Naive thymus-derived CD8-positive, alpha-beta T cell (primary cell): ENCODE measurements at places on chromosomes 13 and 19.
A peak's percentile ranks its signal among the peaks of the same experiment; 100 is the strongest.

GRCh38 chr13:76965759-76966421 lies 17.6 kb downstream of the ACOD1 start:
- no peak for DNase-seq

DNA sequence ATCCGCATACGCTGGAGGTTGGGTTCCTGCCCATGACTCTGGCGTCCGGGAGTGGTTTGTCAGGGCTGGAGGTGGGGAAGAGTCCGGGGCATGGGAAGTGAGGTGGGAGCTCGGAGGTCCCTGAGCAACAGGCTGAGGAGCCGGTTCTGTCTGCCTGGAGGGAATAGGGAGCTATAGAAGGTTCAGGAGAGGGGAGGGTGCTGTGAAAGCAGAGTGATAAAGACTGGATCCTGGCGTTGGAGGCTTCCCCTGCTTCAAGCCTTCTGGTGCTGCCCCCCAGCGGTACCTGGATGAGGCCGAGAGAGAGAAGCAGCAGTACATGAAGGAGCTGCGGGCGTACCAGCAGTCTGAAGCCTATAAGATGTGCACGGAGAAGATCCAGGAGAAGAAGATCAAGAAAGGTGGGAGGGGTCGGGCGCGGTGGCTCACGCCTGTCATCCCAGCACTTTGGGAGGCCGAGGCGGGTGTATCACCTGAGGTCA lies 2.6 kb downstream of the HMG20B start:
- no peak for DNase-seq

DNA sequence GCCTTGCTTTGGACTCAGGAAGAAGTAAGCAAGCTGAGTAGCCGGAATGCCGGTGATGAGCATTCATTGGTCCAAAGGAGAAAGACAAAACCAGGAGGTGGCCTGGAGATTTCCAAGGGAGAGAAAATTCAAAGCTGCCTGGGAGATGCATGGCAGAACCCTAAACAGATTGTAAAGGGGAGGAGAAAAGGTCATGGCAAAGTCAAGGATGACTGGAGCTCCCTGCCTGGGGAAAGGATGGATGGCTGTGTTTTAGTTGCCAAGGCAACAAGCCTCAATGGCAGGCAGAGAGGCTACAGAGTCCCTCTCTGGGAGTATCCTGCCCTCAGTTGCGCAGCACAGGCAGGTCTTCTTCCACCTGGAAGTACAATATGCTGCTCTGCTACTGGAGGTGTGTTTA lies 134.0 kb downstream of the ENOX1 start:
- DNase-seq, result no peak

- no peak for DNase-seq
Observed at GRCh38 chr19:16895467-16896145, 6.8 kb downstream of the F2RL3 start.

DNA sequence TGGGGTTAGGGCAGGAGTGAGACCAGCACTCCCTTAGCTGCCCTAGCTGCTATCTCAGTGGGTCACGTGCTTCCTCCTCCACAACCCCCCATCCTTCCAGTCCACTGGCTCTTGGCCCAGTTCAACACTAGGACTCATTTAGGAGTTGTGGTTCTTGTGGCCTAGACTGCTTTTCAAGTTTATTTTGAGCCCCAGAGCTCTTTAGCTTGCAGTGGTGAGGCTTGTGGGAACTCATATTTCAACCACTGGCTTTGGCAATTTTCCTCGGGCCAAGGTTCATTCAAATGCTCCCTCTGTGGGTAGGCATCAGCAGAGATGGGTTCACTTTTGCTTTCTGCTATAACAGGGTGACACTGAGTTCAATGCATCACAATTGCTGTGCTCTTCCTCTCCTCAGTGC lies 436.2 kb upstream of the SLITRK5 start:
- DNase-seq, result no peak

GRCh38 chr19:55044286-55044685 lies 6.2 kb upstream of the GP6 start:
- DNase-seq, result no peak

GRCh38 chr13:28964052-28964451 lies 143.9 kb downstream of the MTUS2 start:
- no peak for DNase-seq

DNA sequence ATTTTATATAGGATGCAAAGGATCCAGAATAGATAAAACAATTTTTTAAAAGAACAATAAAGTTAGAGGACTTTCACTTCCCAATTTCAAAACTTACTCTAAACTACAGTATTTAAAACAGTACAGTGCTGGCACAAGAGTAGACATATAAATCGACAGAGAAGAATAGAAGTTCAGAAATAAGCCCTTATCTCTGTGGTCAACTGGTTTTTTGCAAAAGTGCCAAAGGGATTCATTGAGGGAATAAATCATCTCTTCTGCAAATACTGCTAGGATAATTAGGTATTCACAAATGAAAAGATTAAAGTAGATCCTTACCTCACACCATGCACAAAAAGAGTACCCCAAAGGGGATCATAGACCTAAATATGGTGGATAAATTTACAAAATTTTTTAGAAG lies 431.0 kb upstream of the HTR2A start:
- no peak for DNase-seq

DNA sequence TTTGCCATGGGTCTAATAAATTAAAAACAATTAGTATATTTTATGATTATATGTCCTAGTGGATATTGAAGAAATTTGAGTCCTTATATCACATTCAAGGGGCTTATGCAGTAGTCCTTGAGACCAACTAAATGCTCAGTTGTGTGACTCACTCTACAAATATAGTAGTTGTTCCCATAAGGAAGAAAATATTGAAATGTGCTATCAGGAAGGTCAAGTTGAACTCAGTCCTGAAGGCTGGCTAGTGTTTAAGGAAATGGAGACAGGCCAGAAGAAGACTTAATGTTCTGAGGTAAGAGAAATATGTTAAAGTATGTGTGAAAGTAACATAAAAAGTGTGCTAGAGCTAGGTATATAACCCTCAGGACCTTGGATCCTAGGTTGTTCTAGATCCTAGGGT lies 766.1 kb upstream of the GPC6 start:
- no peak for DNase-seq

GRCh38 chr13:111328574-111329410 lies 8.3 kb downstream of the TEX29 start:
- no peak for DNase-seq

DNA sequence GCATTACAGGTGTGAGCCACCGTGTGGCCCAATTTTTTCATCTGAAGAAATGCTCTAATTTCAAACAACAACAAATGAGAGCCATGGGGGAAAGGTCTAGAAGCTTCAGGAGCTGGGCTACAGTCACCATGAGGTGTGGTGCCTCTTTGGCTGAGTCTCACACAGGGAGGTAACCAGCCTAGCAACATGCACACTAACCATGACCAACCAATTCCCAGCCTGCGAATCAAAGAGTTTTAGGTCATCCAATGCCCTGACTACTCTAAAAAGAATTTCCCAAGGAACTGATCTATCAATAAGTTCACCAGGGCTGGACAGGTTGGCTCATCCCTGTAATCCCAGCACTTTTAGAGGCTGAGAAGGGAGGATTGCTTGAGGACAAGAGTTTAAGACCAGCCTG lies 29.9 kb downstream of the PBX4 start:
- DNase-seq, result no peak

DNA sequence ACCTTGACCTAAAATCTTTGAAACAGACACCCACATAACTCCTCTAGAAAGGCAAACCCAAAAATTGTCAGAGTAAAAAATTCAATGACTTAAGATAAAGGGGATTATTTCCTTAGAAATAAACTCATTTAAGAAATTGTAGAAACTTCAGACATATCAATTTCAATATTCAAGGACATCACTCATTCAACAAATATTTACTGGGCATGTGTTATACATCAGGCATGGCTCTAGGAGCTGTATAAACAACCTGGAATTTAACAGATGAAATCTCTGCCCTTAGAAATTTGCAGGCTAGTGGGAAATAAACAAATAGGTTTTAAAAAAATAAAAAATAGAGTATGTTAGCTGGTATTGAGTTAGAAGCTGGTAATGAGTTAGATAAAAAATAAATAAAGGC lies 84.0 kb upstream of the LSM14A start:
- no peak for DNase-seq

DNA sequence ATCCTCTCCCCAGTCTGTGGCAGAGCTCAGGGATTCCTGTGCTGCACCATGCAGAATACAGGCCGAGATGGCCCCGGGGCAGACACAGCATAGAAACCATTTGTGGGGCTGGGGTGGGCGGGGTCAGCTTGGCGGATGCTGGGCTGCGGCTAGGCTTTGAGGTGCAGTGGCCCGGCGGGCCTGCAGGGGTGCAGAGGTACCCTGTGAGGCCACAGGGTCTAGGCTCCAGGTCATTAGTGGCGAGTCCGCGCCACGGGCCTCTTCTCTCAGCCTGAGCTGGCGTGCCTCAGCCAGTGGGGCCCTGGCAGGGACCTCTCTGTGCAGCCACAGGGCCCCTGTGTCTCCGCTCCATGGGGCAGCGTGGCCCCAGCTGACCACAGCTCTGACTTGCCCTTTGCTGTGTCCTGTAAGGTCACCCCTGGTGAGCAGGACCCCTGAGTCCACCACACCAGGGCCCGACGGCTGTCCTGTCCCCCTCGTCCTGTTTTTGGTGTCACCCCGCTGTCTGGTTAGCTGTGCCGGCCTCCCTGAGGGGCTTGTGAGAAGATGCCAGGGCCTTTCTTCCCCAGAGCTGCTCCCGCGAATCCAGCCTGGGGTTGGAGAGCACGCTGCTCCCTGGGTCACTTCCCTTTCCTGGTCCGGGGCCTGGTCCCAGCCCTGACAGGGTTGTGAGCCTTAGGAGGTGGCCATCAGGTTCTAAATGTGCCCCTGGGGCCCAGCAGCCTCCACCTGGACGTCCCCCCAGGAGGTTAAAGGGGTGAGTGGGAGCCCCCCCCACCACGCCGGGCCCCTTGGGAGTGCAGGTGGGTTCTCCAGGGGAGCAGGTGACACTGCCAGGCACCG lies 12.1 kb downstream of the KDM4B start:
- DNase-seq, result no peak

- DNase-seq, result peak; percentile 79
Observed at GRCh38 chr19:46493236-46494145, 2.2 kb downstream of the PNMA8B start.

- no peak for DNase-seq
Observed at GRCh38 chr13:97493456-97493855, 59.5 kb downstream of the RAP2A start.

DNA sequence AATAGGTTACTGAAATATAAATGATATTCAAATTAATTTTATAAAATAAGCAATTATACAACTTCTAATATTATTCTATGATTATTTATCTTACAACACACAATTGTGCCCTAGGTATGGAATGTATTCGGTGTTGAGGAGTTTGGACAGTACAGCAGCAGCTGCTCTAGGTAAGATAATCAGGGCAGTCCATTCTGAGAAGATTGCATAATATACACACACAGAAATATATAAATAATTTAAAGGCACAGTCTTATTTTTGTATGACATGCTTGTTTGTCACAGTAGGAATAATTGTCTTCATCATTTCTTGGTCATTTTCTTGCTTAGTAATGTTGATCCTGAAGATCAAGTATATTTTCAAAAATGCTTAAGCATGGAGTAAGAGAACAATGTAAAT lies 849.4 kb upstream of the MIR17HG start:
- DNase-seq, result no peak

DNA sequence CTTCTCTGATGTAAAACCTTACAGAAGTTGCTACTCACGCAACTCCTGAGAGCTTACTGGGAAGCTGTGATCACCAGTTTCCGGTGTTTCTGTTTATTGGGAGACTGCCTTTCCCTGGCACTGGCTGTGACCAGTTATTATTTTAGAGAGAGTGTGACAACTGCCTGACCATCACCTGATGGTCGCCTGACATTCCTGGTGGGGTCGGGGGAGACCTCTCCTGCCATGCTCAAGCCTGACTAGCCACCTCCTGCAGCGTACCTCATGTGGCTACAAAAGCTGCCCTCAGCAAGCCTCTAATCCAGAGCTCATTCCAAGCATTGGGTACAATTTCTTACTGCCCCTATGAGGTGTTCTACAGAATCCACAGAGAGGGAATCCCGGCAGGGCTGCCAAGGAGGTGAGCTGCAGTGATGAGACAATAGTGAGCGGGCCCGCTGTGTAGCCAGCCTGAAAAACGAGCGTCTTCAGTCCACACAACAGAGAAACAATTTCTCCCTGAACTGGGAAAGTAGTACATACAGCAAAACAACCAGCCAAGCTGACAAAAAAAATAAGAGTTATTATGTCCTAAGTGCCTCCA lies 28.7 kb downstream of the GJA3 start:
- DNase-seq, result no peak

DNA sequence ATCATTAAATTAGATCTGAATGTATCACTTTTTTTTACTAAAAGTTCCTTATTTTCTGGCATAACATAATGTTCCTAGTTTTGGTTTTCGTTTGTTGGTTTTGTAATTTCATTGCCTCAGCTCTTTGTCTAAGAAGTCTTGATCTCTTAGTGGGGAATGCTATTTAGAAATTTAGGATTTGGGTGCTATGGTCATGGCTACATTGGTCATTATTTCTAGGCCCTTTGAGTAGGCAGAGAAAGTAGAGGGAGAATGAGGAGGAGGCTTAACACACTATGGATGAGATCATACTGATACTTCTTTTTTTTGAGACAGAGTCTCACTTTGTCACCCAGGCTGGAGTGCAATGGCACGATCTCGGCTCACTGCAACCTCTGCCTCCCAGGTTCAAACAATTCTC lies 41.8 kb downstream of the PIBF1 start:
- no peak for DNase-seq

- DNase-seq, result no peak
Observed at GRCh38 chr13:112583592-112584277, 4.2 kb downstream of the TUBGCP3 start.

GRCh38 chr13:103731959-103732358 lies 665.7 kb upstream of the SLC10A2 start:
- no peak for DNase-seq

- DNase-seq, result no peak
Observed at GRCh38 chr19:9862938-9863337, 27.8 kb downstream of the PIN1 start.

DNA sequence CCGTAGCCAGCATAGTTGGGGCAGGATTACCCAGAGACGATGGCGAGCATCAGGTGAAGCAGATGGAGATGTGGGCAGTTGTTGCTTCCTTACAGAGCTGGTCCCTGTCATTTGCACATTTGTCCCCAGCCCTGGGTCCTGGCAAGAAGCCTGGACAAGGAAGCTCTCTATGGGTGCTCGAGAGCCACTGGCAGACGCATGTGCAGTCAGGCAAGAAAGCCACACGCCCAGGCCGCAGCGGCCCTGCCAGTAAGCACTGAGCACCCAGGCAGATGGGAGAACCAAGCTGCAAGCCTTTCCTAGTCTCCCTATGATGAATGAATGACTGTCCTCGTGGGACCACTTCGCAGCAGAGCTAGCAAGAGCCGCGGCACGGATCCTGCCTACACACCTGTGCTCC lies 182.8 kb downstream of the FOXO1 start:
- DNase-seq, result no peak

GRCh38 chr19:9906475-9907087 lies 29.7 kb downstream of the OLFM2 start:
- DNase-seq, result no peak

- DNase-seq, result peak; percentile 13
Observed at GRCh38 chr13:31431722-31432137, 232.0 kb downstream of the B3GLCT start.

- no peak for DNase-seq
Observed at GRCh38 chr13:32409001-32409313, 19.0 kb downstream of the N4BP2L1 start.
